ENCODE measurements at places on chromosomes 2 and 18.

GRCh38 chr2:127235082-127235702, 15.1 kb upstream of the CYP27C1 start:
- no peak for DNase-seq

DNA sequence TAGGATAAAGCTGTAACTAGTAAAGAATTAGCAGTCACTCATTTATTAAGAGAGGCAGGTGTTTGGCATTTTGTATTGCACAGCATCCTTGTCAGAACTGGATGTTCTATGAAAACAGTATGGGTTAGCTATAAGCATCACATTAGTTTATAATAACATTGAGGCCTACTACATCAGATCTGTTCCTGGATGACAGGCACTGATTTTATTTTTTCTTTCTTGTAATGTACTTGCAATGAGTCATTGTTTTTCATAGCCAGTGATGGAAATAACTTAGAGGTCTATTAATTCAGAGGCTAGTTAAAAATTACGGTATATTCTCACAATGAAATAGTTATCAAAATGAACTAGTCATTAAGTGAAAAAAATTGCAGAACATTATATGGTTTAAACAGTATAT, 13.0 kb upstream of the RMDN2 start:
- DNase-seq: no peak

DNA sequence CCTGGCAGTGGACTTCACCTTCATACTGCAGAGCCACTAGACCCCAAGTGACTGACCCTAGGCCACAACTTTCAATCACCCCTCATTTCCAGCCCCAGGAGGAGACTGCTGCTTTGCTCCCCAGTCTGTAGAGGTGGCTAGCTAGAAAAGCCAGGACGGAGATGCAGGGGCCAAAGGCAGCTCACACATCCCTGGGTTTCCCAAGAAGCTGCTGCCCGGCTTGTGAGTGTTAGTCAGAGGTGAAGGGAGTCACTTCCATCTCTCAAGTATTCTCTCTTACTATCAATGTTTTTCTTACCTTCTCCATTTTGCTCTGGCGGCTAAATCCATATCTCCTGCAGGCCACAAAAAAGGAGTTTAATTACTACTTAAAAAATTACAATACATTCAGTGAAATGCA, 36.2 kb downstream of the CCDC93 start:
- no peak for DNase-seq

DNA sequence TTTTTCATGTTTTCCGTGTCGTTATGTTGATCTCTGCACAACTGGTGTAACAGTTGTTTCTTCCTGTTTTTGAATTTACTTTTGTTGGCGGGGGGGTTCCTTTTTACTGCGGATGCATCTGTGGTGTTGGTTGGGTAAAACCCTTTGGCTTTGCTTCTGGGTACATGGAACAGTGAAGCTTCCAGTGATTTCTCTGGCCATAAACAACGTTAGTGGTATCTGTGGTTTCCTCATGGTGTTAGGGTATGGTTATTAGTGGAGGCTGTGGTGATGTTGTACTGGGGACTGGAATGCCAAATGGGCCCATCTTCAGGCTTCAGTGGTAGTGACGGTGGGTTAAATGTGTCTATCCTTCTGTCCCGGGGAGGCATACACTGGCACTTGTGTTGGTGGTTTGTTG, 285.4 kb upstream of the ZNF804A start:
- DNase-seq: no peak

- DNase-seq: no peak
These were observed 88.7 kb upstream of the ATL2 start for GRCh38 chr2:38465789-38466127.
